Smooth muscle cell of bladder (primary cell): ENCODE measurements at places on chromosomes 3 and 15. TPM values are rescaled to one million over a fixed set of nuclear protein-coding genes. Genes with fewer than 3 reads are reported as not detected.

The OXSR1 gene
- 24.9 and 30.2 TPM in 2 replicates for total RNA-seq

The ATP8B4 gene
- total RNA-seq: 155 and 183 TPM in 2 replicates

The AHSG gene
- total RNA-seq: not detected in 2 replicates

The MESP2 gene
- 0.37 and 0.57 TPM in 2 replicates for total RNA-seq

The MST1 gene
- total RNA-seq: 6.0 TPM in 2 replicates

The SLC28A1 gene
- not detected in 2 replicates for total RNA-seq

The SLC12A1 gene
- total RNA-seq: not detected in 2 replicates

The EBLN2 gene
- total RNA-seq: 4.3 and 4.6 TPM in 2 replicates

The ANKDD1A gene
- total RNA-seq: 3.3 and 6.2 TPM in 2 replicates

The LRRIQ4 gene
- total RNA-seq: not detected in 2 replicates

The ANKRD63 gene
- not detected in 2 replicates for total RNA-seq

The REC114 gene
- not detected in 2 replicates for total RNA-seq

The C2CD4B gene
- 0.28 TPM in 1 of 2 replicates, not detected in the other for total RNA-seq
